ENCODE measurements at places on chromosomes 12 and 14.

- no peak for DNase-seq
Observed at GRCh38 chr12:110458756-110459155, 8.6 kb upstream of the ARPC3 start.

GRCh38 chr14:86296173-86296572, 766.2 kb downstream of the FLRT2 start:
- DNase-seq = no peak

DNA sequence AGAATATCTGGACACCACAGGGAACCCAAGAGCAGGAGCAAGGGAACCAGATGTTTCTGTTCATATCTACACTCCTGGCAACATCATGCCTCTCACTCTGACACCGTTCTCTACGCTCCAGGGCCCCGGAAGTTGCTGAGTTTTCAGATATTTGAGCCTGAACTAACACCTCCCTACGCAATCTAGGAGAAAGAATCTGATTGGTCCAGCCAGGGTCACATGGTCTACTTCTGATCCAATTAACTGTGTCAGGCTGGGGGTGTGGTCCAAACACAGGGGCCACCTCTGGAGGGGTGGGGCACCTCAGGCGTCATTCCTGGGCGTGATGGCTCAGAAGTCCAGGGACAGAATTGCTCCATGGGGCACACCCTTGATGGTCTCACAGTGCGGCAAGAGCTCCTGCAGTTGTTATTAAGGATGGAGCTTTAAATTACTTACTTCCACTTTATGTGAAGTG, 165.5 kb downstream of the PTPN11 start:
- DNase-seq = no peak

- DNase-seq = no peak
Observed at GRCh38 chr12:5139751-5140150, 96.1 kb downstream of the KCNA5 start.

DNA sequence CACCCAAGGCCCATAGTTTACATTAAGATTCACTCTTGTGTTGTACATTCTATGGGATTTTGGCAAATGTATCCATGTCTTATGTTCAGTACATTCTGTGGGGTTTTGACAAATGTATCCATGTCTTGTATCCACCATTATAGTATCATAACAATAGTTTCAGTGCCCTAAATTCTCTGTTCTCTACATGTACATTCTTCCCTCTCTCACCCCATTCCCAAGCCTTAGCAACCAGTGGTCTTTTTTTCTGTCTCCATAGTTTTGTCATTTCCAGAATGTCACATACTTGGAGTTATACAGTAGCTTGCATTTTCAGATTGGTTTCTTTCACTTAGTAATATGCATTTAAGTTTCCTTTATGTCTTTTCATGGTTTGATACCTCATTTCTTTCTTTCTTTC, 6.7 kb downstream of the TOGARAM1 start:
- DNase-seq = no peak

DNA sequence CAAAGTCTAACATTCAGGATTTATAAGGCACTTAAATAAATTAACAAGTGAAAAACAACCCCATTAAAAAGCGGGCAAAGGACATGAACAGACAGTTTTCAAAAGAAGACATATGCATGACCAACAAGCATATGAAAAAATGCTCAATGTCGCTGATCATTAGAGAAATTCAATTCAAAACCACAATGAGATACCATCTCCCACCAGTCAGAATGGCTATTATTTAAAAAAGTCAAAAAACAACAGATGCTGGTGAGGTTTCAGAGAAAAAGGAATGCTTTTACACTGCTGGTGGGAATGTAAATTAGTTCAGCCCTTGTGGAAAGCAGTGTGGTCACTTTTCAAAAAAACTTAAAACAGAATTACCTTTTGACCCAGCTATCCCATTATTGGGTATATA, 60.7 kb upstream of the BDKRB2 start:
- no peak for DNase-seq

GRCh38 chr12:8834230-8834629, 11.8 kb downstream of the A2ML1 start:
- no peak for DNase-seq

- no peak for DNase-seq
Observed at GRCh38 chr12:7729746-7730145, 17.4 kb downstream of the CLEC4C start.

DNA sequence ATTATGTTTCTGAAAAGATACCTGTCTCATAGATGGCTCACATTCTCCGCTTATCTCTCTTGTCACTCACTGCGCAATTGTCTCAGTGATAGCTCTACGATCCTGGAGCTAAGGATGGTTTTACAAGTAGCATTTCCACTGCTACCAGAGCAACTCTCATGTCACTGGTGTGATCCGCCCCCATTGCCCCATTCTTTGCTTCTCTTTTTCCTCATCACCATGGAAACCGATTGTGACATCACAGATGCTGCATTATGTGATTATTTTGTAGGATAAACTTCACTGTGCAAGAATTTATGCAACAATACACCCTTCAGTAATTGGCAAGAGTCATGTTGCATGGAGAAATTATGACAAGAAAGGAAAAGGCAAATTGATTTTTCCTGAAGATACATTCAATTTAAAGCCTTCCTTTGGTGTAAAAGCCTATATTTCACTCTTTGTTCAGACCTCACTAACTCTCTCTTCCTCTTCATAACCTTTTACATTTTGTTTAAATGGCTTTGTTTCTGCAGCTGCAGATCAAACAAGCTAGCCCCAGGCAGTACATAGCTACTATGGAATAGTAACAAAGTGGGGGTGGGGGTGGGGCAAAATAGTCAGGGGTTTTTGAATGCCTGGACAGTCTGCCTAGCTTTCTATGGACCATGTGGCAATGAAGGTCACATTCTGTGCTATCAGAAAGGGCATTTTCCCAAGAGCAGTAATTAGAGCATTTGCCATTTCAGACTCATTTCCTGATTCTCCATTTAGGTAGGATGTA, 539.8 kb downstream of the NRXN3 start:
- DNase-seq = no peak

- DNase-seq = no peak
Observed at GRCh38 chr12:103947871-103948555, 17.7 kb upstream of the TDG start.

DNA sequence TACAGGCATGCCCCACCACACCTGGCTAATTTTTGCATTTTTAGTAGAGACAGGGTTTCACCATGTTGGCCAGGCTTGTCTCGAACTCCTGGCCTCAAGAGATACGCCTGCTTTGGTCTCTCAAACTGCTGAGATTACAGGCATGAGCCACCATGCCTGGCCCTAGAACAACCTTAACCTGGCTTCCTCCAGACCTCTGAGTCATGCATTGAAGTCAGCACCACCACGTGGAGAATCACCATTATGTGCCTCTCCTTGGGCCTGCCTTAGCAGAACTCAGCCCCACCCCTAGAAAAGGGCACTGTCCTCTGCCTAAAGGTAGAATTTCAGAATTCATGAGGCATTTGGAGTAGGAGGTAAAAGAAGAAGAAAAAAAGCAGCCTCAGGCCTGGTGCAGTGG, 49.0 kb downstream of the LIMA1 start:
- DNase-seq = no peak

- no peak for DNase-seq
Observed at GRCh38 chr12:62581288-62582064, 114.8 kb downstream of the MON2 start.

GRCh38 chr12:3882896-3883564, 9.8 kb upstream of the PARP11 start:
- no peak for DNase-seq

DNA sequence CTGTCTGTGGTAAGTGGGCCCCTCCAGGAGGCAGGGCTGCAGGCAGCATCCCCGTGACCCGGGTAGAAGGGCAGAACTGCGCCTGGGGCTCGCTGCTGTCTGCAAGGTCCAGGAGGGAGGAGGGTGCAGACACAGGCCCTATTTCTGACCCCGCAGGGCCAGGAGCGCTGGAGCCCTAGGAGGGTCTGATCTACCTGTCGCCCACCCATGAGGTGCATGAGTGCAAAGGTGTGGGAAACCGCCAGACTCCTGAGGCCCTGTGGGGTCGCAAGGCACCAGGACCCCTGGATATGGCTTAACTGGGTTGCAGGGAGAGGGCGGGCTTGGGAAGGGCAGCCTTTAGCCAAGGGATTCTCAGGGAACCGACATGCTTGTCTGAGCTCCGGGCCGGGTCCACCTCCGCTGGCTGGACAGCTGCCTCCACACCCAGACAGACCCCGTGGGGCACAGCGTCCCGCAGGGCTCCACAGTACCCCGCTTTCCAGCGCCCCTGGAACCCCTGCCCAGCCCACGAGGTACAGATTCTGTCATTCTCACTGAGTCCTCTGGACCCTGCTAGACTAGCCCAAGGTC, 72.9 kb upstream of the TSPAN11 start:
- DNase-seq = no peak

DNA sequence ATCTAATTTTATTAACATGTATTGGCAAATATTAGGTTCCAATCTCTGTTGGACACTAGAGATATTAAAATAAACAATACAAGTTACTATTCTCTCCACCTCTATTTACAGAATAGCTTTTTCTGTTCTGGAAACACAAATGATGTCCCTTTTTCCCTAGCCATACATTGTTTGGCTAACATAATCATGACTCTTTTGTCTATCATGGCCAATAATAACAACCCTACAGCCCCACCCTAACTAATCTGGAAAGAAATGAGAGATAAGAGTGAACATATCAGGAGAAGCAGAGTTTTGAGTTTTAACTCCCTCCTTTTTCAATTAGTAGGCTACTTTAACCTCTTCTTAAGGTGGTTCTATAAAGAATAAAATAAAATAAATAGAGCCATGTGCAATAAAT, 40.2 kb downstream of the RASSF9 start:
- DNase-seq = no peak

DNA sequence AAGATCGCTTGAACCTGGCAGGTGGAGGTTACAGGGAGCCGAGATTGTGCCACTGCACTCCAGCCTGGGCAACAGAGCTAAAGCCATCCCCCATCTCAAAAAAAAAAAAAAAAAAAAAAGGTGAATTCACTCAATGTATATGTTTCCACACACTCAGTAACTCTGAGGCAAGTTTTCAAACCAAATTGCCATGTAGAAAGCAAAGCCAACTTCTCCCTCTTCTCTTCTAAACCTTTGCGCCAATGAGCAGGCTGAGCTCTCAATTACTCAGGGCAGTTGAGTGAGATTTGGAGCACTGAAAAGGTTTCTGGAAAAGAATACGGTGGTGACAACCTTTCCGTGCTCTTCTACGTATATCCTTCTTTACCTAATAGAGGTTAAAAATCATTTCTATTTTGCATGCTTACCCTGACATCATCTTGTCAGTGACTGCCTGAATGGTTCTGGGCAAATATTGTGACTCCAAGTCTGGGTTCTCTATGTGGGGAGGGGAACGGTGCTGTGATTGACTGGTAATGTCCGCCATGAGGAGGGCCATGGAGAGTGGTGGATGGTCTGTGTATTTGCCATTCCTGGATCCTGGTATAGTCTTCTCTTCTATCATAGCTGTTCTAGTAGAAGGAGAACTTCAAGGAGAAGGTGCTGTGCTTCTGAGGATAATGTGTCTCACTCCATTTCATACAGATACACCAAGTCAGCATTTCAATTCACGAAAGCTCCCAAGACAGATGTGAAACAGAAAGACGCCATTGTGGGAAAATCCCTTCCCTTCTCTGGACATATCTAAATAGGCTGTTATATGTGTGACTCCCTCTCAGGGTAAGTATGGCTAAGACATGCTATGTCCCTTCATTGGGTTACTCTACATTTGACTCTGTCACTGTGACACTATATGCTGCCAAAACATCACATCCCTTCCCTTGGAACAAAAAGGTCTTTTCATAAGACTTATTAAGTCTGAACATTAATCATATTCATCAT, 46.2 kb upstream of the MED13L start:
- no peak for DNase-seq

- no peak for DNase-seq
Observed at GRCh38 chr14:99853206-99853605, 60.0 kb downstream of the EML1 start.

DNA sequence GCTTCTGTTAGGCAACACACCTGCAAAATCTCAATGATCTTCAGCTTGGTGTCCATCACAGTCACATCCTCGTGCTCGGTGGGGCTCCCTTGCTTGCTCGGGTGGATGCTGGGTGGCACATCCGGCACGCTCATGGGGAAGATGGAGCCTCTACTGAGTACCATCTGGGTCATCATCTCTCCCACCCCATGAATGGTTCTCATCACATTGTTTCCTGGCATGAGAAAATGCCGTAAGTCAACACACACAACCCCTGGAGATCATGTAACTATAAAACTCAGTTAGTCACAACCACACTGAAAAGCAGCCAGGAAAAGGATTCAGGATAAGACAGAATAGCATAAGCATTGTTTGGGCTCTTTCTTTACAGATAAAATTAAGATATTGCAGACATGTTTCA, 201.1 kb downstream of the ITPR2 start:
- no peak for DNase-seq

GRCh38 chr14:96269359-96269710, 13.3 kb downstream of the BDKRB1 start:
- no peak for DNase-seq

- no peak for DNase-seq
Observed at GRCh38 chr14:100679707-100680438, 46.8 kb upstream of the DLK1 start.

GRCh38 chr12:84813780-84814663, 98.6 kb downstream of the SLC6A15 start:
- DNase-seq = no peak

- DNase-seq = no peak
Observed at GRCh38 chr12:108093209-108093608, 35.9 kb upstream of the WSCD2 start.

- DNase-seq = no peak
Observed at GRCh38 chr14:22338917-22339715, 249.9 kb downstream of the DAD1 start.

- DNase-seq = peak; percentile 56
Observed at GRCh38 chr12:116533343-116534251, 25.6 kb upstream of the MAP1LC3B2 start.

DNA sequence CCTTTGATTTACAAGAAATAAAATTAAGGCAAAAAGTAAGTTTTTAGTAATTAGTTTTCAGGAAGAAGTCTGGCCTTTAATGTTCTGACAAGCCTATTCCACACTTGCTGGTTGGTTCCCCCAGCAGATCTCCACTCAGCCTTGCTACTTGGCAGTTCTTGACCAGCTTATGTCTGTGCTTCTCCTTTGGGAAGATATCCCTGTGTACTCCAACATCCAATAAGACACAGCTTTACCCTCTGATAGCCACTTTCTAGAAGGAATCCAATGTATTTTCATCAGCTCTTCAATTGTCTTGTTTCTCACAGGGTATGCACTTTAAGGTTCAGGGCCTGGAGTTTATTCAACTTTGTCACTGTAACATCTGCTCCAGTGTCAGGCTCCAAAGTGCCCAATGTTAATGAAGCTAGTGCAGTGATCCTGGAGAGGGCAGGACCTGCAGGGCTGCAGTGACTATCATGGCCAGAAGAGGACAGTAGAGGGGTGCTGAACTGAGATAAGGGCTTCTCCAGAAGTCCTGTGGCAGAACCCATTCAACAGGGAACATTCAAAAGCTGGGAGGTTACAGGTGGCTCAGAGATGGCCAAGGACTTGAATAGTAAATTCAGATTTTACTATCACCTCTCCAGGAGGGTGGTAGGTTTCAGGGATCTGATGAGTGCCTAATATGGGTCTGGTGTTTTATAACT, 22.9 kb downstream of the JKAMP start:
- DNase-seq = peak; percentile 45

- no peak for DNase-seq
Observed at GRCh38 chr12:66533767-66534166, 145.1 kb downstream of the GRIP1 start.

GRCh38 chr12:7376196-7376595, 67.8 kb downstream of the CD163L1 start:
- DNase-seq = no peak

GRCh38 chr14:97293659-97294058, 496.5 kb downstream of the VRK1 start:
- no peak for DNase-seq
